Effector CD4-positive, alpha-beta T cell (primary cell): ENCODE measurements at places on chromosomes 12 and 14.

DNA sequence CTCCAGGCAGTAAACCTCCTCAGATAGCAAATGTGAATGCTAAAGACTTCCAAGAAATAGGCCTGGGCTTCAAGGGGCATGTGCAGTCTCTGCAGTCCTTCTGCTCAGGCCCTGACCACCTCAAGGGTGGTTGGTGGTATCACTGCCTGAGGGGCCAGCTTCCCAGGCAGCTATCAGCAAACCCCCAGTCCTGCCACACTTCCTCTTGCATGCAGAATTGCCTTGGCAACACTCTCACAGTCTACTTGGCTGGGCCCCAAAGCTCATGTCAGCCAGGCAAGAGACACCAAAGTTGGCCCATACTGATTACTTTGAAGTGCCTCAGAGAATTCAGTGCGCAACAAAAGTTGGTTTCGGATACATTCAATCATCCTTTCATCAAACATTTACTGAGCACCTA is 3.5 kb upstream of the ASB8 start:
- no peak for DNase-seq

GRCh38 chr12:29756741-29757390 is 26.9 kb downstream of the TMTC1 start:
- DNase-seq = no peak

GRCh38 chr12:70822412-70822811 is 98.1 kb downstream of the PTPRR start:
- DNase-seq = no peak

- no peak for DNase-seq
Measured at GRCh38 chr12:87848248-87848868, 180.8 kb downstream of the C12orf50 start.

GRCh38 chr14:34015383-34015782 is 64.5 kb upstream of the EGLN3 start:
- DNase-seq = no peak

DNA sequence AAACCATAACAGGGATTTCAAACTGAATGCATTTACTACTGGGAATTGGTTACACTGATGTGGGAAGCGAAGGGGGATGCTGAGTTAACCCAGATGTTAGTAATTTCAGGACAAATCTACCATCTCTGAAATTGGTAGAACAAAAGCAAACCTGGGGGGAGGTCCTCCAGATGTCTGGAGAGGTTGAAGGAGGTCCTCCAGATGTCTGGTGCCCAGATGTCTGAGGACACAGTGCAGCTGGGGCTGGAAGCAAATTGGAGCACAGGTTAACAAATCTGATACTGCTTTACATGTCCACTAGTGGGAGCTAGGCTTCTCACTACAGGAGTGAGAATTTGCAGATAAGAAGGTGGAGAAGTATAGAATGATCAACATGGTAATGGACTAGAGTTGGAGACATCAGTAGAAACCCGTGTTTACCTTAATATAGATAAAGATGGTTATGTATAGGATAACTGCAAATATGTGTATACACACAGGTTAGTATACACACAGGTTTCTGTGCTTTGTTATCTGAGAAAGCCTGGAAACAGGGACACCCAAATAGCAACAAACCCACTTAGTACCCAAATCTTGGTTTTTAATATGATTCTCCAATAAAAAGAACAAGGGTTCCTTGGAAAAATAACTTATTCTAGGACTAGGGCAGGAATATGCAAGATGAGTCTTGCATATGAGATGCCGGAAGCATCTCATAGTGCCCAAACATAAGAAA is 162.5 kb downstream of the C12orf50 start:
- no peak for DNase-seq

GRCh38 chr12:56020423-56021184 is at the start of gene IKZF4:
IKZF4 (plus strand) TSS chr12:56021043; CDS start chr12:56021494, 451 bp downstream.
- DNase-seq = no peak

GRCh38 chr12:129704232-129704830 is 199.5 kb downstream of the TMEM132D start:
- DNase-seq = no peak

- DNase-seq = no peak
Measured at GRCh38 chr12:104677441-104678089, 220.8 kb downstream of the CHST11 start.

- no peak for DNase-seq
Measured at GRCh38 chr12:94889445-94890210, 113.9 kb downstream of the NDUFA12 start.

- DNase-seq = no peak
Measured at GRCh38 chr14:21261824-21262223, 7.4 kb downstream of the HNRNPC start.

GRCh38 chr14:104215706-104216334 is 77.4 kb downstream of the KIF26A start:
- no peak for DNase-seq

GRCh38 chr12:66014818-66015217 is 115.7 kb downstream of the LLPH start:
- no peak for DNase-seq

DNA sequence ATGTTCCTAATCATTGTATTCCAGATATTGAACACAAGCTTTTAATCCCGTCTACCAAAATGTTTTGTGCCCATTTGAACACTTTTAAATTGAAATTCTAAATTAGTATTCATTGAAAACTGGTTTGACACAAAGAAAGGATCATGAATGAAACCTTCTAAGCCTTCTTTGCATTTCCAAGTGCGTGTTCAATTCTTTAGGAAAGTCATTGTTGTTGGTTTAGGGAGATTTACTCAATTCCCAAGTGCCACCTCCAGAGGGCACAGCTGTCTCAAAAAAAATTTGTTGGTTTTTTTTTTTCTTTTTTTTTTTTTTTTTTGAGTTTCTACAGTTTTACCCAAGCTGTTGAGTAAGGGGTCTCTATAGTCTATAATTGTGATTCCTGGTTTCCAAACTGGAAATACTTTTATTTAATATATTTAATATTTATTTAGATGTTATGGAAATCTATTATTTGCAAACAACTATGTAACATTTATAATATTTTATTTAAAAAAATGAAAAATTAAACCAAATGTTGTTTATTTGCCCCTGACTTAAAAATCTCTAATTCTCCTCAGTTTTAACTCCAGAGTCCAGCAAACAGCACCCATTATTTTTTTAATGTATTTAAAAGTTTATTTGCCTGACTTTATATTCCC is 79.9 kb downstream of the NEDD1 start:
- no peak for DNase-seq

GRCh38 chr14:72608391-72609204 is 285.3 kb downstream of the DPF3 start:
- no peak for DNase-seq

DNA sequence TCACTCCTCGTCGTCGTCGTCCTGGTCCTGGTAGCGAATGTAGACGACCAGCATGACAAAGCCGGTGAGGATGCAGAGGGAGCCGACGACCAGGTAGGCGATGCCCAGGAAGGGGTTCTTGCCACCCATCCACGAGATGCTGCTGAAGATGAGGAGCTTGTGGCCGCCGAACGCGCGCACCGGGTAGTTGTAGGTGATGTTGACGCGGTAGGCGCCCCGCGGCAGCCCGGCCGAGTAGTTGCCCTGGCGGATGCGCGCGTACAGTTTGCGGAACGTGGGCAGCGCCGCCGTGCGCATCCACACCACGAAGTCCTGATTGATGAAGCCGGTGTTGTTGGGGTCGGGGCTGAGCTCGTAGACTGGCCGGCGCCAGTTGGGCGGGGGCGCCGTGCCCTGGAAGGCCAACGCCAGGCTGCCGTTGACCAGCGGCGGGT is 1.0 kb downstream of the TMEM30B start:
- peak; percentile 16 for DNase-seq

GRCh38 chr14:44609876-44610510 is 102.9 kb upstream of the FSCB start:
- DNase-seq = no peak

- DNase-seq = no peak
Measured at GRCh38 chr12:1504895-1505311, 89.5 kb downstream of the FBXL14 start.

DNA sequence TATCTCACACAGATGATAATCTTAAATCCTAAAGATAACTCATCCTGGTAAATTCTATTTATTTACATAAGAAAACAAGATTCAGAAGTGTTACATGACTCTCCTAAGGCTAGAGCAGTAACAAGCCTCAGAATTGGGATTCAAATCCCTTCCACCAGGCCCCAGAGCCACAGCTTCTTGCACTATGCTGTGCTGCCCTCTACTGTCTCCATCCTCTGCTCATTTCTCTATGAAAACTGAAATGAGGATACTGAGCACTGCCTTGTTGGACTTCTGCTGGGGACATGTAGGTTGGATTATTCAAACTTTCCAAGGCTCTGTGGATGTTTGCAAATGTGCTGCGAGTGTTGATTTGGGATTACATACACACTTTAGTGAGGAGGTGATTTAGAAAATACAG is 23.5 kb upstream of the C12orf50 start:
- no peak for DNase-seq

DNA sequence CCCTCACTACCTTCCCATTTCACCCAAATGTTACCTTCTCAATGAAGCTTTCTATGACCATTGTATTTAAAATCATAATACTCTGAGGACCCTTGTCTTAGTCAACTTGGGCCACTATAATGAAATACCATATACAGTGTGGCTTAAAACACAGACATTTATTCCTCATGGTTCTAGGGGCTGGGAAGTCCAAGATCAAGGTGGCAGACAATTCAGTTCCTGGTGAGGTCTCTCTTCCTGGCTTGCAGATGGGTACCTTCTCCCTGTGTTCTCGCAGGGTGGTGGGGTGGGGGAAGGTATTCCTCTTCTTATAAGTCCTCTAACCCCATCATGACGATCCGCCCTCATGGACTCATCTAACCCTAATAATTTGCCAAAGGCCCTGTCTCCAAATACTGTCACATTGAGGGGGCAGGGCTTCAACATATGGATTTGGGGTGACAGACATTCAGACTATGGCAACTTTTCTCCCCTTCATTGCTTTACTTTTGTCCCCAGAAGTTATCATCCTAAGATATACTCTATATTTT is 163.7 kb upstream of the PWP1 start:
- no peak for DNase-seq

- no peak for DNase-seq
Measured at GRCh38 chr14:81193924-81194633, 26.7 kb downstream of the GTF2A1 start.

- no peak for DNase-seq
Measured at GRCh38 chr14:24115422-24116127, 826 bp upstream of the NRL start.

- no peak for DNase-seq
Measured at GRCh38 chr12:95054206-95054605, 19.2 kb downstream of the NR2C1 start.

- no peak for DNase-seq
Measured at GRCh38 chr12:125434936-125435443, 369.8 kb downstream of the AACS start.

GRCh38 chr12:46578190-46578982 is 205.8 kb upstream of the SLC38A2 start:
- no peak for DNase-seq

DNA sequence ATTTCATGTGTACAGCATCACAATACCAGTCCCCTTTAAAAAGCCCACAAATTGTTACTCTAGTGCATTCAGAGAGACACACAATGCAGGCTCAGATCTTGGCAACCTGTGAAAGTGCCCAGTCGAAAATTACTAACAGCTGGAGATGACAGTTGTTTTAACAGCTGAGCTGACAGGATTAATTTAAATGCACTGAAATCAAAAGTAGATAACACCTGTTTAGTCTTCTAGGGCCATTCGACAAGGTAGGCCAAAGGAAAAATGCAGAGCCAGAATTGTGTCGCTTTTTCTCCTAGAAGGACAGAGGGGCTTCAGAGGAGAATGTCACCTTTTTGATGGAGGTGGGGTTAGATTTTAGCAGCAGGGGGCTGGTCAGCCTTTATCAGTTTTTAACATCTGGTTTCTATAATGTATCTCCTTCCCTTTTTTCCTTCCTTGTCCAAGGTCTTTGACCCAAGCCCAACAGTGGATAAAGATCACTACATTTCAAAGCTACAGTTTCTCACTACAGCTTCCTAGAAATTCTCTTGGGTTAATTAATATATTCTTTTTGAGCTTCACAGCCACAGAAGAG is 139.1 kb downstream of the SOX5 start:
- no peak for DNase-seq

GRCh38 chr12:54372113-54372806 is 8.0 kb upstream of the GPR84 start:
- DNase-seq = no peak

DNA sequence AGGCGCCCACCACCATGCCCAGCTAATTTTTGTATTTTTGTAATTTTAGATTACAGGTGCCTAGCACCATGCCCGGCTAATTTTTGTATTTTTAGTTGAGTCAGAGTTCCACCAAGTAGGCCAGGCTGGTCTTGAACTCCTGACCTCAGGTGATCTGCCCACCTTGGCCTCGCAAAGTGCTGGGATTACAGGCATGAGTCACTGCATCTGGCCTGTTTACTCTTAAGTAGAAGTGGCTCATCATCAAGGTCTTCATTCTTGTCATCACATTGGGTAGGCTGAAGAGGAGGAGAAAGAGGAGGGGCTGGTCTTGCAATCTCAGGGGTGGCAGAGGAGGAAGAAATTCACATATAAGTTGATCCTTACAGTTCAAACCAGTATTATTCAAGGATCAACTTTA is 152.4 kb upstream of the ATP2B1 start:
- DNase-seq = no peak

GRCh38 chr12:12749433-12749832 is 32.3 kb downstream of the CDKN1B start:
- no peak for DNase-seq

GRCh38 chr14:53757732-53758131 is 198.9 kb downstream of the BMP4 start:
- DNase-seq = no peak

DNA sequence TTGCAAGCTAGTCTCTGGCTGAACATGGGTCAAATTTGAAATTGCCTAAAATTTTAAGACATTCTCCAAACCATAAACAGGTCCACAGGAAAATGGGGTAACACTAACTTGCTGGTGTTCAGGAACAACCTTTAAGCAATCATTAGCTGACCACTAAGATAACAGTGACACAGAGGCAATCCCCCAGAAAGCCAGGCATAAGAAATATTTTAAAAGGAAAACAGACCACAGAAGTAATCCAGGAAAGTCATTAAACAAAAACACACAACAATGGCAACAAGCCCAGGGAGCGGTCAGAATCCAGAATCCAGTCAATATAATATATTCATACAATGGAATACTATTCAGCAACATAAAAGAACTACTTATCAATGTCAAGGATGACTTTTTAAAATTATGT is 59.1 kb downstream of the LRP6 start:
- DNase-seq = no peak

GRCh38 chr12:93427779-93428564 is 13.8 kb downstream of the UBE2N start:
- no peak for DNase-seq
